ENCODE measurements at places on chromosomes 12 and 14.

- no peak for DNase-seq
Observed at GRCh38 chr14:100348253-100348729, 25.2 kb downstream of the SLC25A47 start.

DNA sequence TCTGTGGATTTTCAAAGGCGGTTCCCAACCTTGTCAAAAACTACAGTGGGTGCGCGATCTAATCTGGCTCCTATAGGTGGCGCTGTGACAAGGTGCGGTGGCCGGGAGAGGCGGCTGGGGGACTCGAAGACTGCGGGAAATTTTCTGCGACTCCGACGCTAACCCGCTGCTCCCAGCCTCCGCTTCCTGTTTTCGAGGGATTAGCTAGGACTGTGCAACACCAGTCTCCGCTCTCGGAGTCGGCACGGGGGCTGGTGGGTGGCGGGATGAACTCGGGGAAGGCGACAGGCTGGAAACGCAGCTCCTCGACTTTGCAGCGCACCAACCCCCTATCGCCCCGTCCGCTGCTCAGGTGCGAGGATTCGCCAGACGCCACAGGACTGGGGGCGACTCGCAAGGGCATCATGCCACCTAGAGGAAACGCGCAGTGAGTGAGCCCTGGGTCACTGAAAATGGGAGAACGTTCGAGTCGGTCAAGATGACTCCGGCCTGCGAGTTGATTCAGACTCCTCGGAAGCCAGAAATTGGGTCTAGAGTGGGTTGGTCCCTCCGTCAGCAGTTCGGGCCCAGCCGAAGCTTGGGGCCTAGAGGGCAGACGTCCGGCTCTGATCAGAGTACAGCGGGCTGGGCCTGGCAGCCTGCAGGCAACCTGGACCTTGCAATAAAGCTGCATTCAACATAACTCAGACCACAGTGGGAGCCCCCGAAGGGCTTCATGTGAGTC, 5.5 kb upstream of the PAX9 start:
- peak; percentile 55 for DNase-seq

GRCh38 chr14:85573406-85573805, 43.5 kb downstream of the FLRT2 start:
- no peak for DNase-seq

GRCh38 chr12:6963016-6963731, 7.3 kb downstream of the PHB2 start:
- no peak for DNase-seq

DNA sequence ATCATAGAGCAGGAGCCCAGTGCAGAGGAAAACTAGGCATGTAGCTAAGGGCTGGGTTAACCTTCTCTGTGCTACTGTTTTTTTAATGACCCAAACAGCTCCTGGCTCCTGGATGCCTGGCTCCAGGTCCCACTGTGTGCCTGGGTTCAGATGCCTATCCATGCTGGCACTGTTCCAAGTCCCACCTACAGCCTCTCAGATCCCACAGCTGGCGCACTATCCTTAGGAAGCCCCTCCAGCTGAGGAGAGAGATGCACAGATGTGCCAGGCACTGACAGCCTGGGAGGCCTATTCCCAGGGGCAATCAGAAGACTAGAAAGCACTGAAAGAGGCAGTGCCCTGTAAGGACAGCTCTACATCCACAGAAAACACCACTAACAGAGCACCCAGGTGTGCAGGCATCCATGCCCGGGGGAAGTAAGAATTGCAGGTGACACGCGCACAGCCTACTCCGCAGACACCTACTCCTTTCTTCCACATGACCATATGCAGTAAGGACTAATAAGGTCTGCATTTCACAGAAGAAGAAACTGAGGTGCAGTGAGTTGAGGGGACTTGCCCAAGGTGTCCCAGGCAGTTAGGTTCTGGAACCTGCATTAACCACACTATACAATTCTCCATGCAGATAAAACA, 51.2 kb downstream of the PITPNM2 start:
- DNase-seq = no peak
